ENCODE measurements at places on chromosomes 7 and 10.

- DNase-seq: no peak
These were observed 1.2 kb upstream of the LRMDA start for GRCh38 chr10:75430000-75430763.

DNA sequence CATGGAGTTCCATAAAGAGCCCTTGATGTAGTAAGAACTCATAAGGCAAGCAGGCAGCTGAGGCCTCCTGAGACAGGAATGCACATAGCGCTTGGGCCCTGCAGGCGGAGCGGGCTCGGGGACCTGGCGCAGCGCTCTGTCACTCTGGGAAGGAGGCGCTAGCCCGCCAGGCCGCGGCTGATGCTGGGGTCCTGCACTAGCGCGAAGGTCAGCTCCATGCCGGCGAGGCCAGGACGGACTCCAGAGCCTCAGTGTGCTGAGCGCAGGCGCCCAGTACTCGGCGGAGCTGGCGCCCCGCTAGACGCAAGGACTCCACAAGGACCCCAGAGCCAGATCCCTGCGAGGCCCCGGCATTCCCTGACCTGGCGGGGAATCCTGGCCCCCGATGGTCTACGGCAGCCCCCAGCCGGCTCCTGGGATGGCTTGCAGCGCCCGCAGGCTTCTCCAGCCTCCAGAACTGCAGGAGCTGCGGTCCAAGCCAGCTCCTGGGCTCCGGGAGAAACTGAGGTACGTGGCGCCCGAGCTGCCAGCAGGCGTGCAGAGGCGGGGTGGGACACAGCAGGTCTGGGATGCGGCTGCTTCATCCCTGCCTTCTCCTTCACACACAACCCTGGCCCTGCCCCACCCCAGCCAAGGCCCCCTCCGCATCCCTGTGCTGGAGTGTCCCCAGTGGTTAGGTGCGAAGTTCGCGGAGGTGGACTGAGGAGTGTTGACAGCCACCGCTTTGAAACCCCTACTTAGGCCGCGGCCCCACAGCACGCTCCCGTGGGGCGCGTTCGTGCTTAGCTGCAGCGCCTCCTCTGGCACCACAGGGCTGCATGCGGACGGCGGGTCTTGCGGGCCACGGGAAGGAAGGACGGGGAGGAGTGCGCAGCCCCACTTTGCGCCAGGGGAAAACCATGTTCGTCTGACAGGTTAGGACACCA is 761.5 kb upstream of the POM121L12 start:
- no peak for DNase-seq

DNA sequence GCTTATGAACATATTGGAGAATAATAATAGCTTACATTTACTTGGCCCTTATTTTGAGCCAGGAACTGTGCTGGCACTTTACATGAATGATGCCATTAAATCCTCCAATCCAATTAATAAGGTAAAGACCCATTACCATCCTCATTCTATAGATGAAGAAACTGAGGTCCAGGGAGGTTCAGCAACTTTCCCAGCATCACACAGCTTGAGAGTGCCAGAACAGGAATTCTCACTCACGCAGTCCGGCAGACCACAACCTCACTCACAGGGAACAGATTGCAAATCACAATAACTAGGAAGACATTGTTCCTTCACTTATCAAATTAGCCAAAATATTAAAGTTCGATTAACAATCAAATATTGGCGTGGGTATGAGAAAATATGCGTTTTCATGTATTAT is 18.3 kb downstream of the GPRIN2 start:
- no peak for DNase-seq

- no peak for DNase-seq
These were observed 406 bp downstream of the SYNPO2L start for GRCh38 chr10:73655257-73655989.

- DNase-seq: no peak
These were observed 12.3 kb upstream of the ASB4 start for GRCh38 chr7:95473276-95473985.

- no peak for DNase-seq
These were observed 6.5 kb downstream of the FZD8 start for GRCh38 chr10:35635576-35635975.

DNA sequence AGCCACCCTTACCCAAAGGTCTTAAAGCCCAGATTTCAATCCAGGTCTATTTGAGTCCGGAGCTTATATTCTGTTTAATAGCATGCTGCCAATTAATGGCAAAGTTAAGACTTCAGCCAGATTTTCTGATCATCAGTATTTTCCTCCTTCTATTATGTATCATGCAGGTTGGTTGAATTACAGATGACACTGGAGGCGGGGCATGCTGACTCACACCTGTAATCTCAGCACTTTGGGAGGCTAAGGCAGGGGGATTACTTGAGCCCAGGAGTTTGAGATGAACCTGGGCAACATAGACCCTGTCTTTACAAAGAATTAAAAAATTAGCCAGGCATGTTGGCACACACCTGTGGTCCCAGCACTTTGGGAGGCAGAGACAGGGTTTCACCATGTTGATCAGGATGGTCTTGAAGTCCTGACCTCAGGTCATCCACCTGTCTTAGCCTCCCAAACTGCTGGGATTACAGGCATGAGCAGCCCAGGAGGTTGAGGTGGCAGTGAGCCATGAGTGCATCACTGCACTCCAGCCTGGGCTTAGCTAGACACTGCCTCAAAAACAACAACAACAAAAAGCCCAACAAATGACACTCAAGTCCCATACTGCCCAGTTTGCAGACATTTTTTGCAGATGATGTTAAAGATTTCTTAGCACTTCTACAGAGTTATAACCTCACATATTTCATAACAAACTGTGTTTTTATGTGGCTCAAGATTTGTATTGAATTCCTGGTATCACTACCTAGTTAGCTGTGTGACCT is 62.5 kb downstream of the MCU start:
- no peak for DNase-seq

DNA sequence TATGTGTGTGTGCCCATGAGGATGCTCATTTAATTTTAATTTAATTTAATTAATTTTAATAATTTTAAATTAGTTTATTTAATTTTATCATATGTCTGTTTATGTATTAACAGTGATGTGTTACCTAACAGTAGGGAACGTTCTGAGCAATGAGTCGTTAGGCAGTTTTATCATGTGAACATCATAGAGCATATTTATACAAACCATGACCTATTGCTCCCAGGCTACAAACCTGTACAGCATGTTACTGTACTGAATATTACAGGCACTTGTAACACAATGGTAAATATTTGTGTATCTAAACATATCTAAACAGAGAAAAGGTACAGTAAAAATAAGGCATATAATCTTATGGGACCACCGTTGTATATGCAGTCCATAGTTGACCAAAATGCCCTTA is 13.7 kb upstream of the CFAP69 start:
- no peak for DNase-seq

DNA sequence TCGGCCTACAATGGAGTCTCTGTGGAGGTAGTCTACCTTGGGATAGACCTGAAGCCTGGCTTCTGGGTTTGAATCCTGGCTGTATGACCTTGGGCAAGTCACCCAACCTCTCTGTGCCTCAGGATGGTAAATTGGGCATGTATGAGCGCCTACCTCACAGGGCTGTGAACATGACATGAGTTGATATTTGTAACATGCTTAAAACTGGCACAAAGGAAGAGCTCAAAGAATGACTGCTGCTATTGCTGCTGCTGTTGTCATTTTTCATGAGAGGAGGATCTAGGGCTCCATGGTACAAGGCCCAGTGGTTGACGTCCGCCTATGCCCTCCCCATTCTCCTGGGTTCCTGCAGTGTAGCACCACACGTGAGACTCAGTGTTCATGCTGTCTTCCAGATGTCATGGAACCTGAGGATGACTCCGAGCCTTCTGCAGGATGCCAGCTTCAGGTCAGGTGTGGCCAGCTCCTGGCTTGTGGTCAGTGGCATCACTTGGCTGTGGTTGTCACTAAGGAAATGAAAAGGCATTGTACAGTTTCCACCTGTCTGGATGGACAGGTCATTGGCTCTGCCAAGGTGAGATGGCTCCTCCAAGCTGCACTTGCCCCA is 95.0 kb downstream of the WDFY4 start:
- DNase-seq: no peak

- DNase-seq: no peak
These were observed 35.3 kb upstream of the SEPHS1 start for GRCh38 chr10:13383399-13383761.

GRCh38 chr7:112497481-112497880 is 16.7 kb downstream of the LSMEM1 start:
- no peak for DNase-seq

DNA sequence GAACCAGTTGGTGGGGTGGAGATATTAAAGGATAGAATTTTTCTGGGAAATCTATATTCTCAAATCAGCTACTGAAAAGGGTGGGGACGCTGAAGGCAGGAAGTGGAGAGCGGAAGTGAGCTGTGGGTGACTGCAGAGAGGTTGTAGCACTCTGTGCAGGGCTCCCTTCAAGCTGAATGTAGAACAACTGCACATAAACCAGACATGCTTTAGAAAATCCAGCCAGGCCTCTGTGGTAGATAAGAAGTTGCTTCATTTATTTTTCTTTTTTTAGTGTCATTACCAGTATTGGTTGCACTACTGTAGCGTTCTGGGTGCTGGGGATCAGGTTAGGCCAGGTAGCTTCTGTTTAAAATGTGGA is 127.8 kb downstream of the CELF2 start:
- no peak for DNase-seq

- no peak for DNase-seq
These were observed 34.6 kb upstream of the TPST1 start for GRCh38 chr7:66170309-66171231.

GRCh38 chr10:114879541-114880158 is 58.1 kb downstream of the FHIP2A start:
- DNase-seq: no peak

- DNase-seq: no peak
These were observed 12.8 kb upstream of the SMKR1 start for GRCh38 chr7:129489491-129489890.

DNA sequence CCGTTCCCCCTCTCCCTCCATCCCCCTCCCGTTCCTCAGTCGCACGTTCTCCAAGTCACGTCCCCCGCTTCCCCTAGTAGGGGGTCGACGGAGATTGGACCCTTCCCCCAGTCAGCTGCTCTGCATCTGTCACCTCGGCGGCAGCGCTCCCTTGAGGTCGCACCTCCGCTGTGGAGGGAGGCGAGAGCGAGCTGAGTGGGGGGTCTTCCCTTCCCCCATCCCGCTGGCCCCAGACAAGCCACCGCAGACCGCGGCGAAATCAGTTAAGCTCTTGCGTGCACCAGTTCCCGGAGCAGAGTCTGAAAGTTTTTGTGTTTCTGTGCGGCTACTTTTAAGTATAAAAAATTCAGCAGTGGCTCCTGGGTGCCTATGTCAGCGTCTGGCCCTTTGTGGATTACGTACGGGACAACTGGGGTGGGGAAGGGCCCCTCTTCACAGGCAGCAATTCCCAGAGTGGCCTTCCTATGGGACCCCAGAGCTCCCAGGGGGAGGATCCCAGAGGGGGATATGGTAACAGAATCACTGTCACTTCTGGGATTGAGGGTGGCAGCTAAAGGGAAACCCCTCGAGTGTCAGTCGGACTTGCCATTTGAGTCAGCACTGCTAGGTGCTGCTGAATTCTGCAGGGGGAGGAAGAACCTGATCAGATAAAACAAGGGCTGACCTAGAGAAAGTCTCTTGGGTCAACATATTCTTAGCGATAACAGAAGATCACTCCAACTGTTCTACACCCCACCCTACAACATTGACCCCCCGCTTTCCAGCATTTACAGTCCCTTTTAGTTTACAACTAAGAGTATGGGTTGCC is 12.5 kb upstream of the DDIT4 start:
- DNase-seq: peak; percentile 50

DNA sequence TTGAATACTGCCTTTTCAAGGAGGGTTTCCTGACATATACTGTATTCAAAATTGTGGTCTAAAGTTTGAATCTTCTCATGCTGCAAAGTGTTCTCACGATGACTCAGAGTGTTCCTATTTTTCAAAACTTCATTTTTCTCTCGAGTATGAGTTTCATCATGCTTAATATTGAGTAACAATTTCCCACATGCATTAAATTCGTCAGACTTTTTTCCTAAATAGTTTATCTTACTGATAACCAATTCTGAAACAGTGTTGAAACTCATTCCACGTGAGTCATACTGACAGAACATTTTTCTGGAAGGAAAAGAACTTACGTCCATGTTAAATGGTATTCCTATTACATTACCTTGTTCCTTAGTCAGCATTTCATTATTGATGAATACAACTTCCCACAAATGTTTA is 44.1 kb downstream of the ZNF33B start:
- DNase-seq: no peak

DNA sequence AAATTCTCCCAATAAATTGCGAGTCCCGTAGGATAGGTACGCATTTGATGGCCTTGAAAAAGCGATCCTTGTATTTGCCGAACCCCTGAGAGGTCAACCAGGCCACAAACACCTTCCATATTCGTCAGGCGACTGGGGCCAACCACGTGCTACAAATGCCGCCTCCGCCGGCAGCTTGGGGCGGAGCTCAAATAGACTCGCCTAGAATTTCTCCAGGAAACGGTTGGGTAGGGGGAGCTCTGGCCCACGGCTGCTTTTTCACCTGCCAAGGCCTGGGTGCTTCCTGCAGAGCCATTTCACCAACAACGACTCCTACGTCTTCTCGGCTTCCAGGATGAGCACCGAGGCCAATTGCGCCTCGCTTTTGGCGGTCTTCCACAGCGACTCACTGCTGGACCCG is 53.4 kb upstream of the KIF5B start:
- DNase-seq: no peak

- DNase-seq: no peak
These were observed 319.5 kb upstream of the NFE2L3 start for GRCh38 chr7:25832456-25832855.

DNA sequence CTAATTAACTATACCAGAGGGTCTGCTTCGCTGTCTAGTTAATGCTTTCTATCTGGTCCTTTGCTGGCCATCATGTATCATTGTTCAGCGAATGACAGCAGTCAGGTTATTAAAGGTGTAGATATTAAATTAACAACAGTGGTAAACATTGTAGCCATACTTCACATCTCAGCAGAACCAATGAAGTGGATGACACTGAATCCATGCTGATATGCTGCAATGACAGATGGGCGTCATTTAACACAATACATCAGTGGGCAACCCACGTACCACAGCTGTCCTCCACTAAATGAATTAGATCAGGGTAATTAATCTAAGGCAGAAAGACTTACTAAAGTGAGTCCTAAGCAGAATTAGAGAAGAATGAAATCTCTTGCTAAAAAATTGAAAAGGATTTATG is 767.2 kb downstream of the NXPH1 start:
- no peak for DNase-seq

DNA sequence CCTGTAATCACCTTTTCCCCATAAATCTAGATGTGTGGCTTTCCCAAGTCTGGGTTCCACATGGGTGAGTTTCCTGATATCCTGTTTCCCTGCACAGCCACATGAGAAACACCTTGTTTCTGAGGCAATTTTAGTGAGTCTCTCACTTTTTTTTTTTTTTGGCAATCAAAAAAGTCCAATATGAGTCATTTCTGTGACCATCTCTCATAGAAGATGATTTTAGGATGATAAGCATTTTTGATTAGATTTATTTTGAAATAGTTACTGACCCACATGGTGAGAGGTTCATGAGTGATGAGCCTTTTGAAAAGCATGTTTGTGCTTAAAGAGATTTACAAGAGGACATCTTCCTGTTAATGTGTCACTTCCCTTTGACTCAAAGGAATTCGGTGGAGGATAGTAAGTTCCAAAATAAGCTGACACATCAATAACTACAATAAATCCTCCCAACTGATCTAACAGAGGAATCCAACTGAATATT is 464.0 kb downstream of the INHBA start:
- DNase-seq: no peak

- DNase-seq: no peak
These were observed 382.5 kb downstream of the PARD3 start for GRCh38 chr10:34432589-34432988.
